ENCODE measurements at places on chromosomes 16 and 17.

DNA sequence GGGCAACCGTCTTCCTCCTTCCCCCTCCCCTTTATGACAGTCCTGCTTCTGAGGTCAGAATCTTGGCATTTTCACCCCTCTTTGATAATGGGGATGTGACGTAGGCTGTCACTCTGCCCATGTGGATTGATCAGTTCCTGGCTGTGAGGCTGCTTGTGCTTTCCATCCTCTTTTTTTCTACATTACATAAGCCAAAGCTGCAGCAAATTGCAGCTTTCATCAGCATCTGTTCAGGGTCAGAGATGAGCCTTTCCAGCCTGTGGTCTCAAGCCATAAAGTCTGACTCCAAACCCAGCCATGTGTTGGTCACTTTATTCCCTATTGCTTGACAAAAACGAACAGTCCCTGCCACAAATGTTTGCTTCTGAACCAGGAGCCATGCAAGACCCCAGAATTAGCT is 535.1 kb downstream of the CDH11 start:
- DNase-seq: no peak

GRCh38 chr16:85329059-85329812 is 217.0 kb upstream of the CIBAR2 start:
- peak; percentile 51 for DNase-seq

DNA sequence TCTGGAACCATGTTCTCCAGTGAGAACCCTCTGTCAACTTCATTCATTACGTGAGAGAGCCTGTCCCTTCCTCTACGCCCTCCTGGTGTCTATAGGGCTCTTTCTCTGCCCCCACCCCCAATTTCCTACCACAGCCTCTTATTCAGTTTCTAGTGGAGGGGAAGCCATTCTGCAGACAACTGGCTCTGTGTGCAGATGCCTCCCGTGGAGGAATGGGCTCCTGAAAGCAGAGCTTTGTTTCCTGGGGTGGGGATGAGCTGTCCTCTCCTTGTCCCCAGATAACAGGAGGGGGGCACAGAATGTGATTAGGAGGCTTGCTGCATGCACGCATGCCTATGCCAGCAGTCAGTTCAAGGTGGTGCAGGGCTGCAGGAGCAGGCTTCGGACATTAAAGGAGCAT is 31.6 kb downstream of the MMP15 start:
- no peak for DNase-seq

- DNase-seq: no peak
These were observed 14.1 kb downstream of the RAD51C start for GRCh38 chr17:58706351-58707140.

GRCh38 chr17:29619251-29619650 is 3.5 kb downstream of the CORO6 start:
- DNase-seq: no peak

DNA sequence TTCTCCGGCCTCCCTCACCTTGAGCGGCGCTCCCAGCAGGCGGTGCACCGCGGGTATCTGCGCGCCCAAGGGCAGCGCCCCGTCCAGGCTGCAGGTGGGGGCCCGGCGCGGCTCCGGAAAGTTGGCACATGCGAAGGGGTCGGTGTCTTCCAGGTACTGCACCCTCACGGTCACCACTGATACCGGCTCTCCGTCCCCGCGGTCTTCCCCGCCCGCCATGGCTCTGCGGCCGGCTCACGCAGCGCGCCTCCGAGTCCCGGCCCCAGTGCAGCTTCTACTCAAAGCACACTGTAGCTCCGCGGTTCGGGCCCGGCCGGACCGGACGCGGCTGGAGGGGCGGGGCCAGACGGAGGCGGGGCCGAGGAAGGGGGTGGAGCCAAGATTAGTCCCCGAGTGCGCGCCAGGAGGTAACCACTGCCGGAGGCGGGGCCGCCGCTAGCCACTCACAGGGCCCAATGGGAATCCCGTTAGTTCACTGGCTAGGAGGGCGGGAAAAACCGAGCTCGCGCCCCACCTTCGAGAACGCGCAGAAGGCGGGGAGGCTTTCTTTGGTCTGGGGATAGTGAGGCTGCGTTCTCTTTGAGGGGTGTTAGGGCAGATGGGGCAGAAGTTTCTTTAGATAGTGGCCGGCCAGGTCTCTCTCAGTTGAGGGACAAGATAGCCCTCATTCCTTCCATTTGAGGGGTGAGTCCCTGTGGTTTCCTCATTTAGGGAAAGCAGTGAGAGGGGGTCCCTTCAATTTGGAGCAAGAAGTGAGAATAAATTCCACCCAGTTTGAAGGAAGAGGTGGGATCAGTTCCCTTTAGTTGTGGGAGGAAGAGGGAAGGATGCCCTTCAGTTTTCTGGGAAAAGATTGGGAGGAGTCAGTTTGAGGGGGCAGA is at the start of gene FHOD1:
FHOD1 (minus strand) TSS at position 290 of the 881 bp plus-strand sequence; CDS start at position 219, 71 bp downstream.
- DNase-seq: peak; percentile 71

- no peak for DNase-seq
These were observed 1038.3 kb downstream of the CDH11 start for GRCh38 chr16:64083428-64084129.

GRCh38 chr16:81545470-81546250 is 101.1 kb downstream of the CMIP start:
- DNase-seq: no peak

DNA sequence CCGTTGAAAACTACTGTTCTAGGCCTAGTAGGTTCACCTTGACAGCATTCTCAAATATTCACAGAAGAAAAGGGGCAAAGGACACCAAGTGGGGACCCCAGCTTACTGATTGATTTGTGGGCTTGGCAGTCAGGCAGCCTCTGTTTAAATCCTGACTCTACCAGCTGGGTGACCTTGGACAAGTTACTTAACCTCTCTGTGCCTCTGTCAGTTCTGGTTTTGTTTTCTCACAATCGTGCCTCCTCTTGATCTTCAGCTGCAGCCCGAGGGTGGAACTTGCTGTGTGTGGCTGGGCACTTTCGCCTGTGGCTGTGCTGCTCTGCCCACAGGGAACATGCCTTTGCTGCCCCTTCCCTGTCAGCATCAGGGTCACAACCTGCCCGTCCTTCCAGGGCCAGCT is 17.8 kb downstream of the RAP1GAP2 start:
- DNase-seq: no peak

DNA sequence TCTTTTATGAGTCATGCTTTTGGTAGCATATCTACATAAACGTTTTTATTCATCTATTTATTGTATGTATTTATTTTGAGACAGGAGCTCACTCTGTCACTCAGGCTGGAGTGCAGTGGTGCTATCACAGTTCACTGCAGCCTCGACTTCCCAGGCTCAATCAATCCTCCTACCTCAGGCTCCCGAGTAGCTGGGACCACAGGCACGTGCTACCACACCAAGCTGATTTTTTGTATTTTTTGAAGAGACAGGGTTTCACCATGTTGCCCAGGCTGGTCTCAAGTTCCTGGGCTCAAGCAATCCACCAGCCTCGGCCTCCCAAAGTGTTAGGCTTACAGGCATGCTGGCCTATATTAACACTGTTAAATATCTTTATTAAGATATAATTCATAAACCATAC is 20.4 kb upstream of the IL4R start:
- DNase-seq: no peak

DNA sequence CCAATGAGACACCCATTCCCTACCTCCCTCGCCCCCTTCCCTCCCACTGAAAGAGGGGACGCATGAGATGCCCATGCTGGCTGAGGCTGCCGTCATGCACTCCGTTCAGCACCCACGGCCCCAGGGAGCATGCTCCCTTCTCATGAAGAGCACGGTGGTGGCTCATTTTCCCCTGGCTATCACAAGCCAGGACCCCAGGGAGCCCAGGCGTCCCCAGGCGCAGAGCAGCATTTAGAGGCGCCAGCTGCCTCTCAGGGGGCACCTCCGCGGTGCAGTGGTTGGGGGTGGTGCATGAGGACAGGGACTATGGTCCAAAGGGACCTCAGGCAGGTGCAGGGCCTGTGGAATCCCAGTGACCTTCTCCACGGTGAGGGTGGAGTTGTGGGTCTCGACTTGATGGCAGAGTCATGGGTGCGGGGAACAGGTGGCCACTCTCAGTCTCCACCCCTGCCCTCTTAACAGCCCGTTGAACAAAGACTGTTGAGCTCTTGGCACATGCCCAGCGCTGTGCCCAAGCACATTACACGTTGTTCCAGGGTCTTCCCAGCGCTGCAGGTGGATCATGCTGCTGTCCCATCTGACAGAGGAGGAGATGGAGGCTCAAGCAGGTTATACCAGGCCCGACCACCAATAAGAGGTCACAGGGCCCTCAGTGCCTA is 13.6 kb downstream of the KIF19 start:
- no peak for DNase-seq

DNA sequence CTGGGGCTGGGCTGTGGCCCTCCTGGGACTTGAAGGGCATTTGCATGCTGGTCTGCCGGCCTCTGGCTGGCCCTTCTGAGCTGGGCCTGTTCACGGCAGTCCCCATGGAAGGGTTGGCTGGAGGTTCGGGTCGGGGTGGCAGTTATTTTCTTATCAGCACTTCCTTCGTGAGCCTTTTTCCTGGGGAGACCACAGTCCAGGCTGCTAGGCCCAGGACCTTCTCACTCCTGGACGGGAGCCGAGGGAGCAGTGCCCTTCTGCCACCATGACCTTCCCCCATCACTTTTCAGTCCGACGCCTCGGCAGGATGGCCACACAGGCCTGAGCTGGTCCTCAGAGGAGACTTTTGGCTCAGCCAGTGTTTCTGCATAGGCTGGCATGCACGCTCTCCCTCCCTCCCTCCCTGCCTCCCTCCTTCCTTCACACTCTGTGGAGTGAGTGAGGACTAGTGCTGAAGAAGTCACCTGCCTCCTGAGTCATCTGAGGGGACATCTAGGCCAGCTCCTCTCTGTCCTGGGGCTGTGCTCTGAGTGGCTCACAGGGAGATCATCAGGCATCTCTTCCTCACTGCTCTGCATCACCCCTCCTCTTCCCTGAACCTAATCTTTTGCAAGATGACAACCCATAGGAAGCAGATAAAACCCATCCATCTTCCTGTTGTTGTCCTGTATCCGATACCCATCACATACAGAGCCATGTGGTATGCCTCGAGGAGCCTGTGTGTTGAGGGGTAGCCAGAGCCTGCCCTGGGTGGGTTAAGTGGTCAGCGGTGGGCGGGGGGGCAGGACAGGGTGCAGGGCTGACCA is 109.7 kb downstream of the RAP1GAP2 start:
- DNase-seq: no peak

Data from NCI-H446 treated with DMSO at 0.1 percent for 48 hours (cell line).